ENCODE measurements at places on chromosomes 12 and 14.
A peak's percentile ranks its signal among the peaks of the same experiment; 100 is the strongest.

GRCh38 chr14:36301159-36301558 lies 19.3 kb downstream of the MBIP start:
- DNase-seq, result no peak

- no peak for DNase-seq
These were observed 19.1 kb downstream of the RTL1 start for GRCh38 chr14:100884456-100884855.

DNA sequence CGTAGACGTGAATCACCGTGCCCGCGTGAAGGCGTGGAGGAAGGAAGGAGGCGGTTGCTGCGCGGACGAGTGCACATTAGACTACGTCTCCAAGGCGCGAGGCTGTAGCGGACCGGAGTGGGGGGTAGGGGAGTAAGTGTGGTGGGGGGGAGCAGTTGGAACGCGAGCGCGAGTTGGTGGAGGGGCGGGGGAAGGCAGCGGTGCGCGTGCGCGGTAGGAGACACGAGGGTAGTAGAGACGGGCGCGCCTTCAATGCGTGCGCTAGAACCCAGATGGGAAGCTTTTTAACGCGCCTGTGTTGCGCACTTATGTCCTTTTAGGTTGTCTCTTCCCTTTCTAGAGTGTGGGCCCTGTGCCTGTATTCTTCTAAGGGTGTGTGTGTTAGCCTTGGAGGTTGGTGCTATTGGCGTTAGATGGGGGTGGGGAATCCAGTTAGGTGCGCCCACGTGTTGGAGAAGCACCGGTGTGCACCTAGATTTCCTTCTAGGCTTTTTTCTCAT lies 604 bp downstream of the EIF4B start:
- peak; percentile 60 for DNase-seq

GRCh38 chr14:97277711-97278110 lies 480.5 kb downstream of the VRK1 start:
- DNase-seq, result no peak

GRCh38 chr12:24668563-24668962 lies 280.3 kb downstream of the BCAT1 start:
- no peak for DNase-seq

Measured in activated CD4-positive, CD25-positive, alpha-beta regulatory T cell (primary cell).